ENCODE measurements at places on chromosomes 5 and 9. TPM values are rescaled to one million over a fixed set of nuclear protein-coding genes. Genes with fewer than 3 reads are reported as not detected.

DNA sequence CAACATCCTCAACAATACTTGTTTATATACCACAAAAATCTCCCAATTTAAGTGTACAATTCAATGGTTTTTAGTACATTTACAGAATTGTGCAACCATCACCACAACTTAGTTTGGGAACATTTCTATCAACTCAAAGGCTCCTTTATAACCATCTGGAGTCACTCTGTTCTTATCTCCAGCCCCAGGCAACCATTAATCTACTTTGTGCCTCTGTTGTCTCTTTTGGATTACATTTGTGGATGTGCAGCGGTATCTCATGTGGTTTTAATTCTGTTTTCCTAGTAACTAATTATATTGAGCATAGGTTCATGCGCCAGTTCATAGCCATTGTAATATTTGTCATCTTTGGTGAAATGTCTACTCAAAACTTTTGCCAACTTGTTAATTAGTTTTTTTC is 14.4 kb downstream of the ADAMTS19 start:
- no peak for DNase-seq

PCDHA10 gene
- total RNA-seq = 0.33 TPM

- DNase-seq = no peak
These were observed 40.3 kb downstream of the SLC24A2 start for GRCh38 chr9:19748278-19749126.

- DNase-seq = no peak
These were observed 44.2 kb upstream of the CKMT2 start for GRCh38 chr5:81188962-81189361.

DNA sequence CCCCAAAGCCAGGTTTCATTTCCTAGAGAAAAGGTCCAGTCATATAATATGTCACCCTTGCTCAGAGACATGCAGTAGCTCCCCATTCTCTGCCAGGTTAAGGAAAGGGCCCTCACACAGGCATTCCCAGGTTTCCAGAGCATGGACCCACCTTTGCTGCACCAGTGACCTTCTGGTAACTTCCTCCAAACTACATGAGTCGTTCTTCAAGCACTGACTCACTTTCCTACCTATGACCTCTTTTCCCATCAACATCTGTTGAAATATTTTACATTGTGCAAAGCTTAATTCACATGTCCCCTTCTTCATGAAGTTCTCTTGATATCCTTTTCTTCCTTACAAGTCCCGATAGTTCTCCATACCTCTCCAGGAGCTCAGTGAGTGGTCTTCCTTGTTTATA is 25.9 kb downstream of the SH3TC2 start:
- no peak for DNase-seq

DNA sequence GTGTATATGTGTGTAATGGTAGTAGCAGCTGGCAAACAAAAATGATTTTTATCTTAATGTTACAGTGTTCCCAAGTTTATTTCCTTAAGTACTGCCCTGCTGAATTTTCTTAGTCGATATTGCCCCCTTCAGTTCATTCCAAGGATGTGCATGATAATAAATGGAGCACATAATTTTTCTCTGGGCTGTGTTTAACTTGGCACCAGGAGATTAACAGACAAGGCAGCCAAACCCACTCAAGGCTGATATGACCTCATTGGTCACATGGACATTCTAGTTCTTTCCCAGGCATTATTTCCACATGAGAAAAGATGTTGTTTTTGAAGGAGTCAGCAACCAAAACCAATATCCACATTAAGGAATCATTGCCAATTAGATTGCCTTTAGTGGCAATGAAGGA is 61.8 kb downstream of the COX7C start:
- no peak for DNase-seq

CDKN2B gene
- 4.8 TPM for total RNA-seq

SLC6A7 gene
- not detected for total RNA-seq

- no peak for DNase-seq
These were observed 4.8 kb downstream of the DNAJB5 start for GRCh38 chr9:34994260-34994899.

- DNase-seq = no peak
These were observed 1576.5 kb downstream of the EFNA5 start for GRCh38 chr5:106094204-106094607.

IL4 gene
- not detected for total RNA-seq

- DNase-seq = no peak
These were observed 11.3 kb upstream of the NUP214 start for GRCh38 chr9:131114084-131114535.

DNA sequence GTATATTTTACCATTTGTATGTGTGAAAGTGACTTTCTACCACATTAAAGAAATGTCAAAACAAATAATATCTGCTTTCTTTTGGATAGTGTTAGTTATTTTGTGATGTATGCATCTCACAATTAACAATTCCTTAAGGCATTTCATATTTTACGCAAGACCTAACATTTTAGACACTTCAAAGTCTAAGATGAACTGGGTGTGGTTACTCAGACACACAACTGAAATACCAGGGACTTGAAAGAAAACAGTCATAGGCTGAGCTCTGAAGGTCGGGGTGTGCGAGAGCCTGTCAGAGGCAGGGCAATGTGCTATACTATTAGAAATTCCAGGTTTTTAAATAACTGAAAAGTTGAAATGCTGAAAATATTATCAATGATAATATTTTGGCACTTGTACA is 44.5 kb upstream of the ZNF622 start:
- no peak for DNase-seq

GRCh38 chr5:167639766-167640165 is 651.7 kb upstream of the WWC1 start:
- no peak for DNase-seq

DNA sequence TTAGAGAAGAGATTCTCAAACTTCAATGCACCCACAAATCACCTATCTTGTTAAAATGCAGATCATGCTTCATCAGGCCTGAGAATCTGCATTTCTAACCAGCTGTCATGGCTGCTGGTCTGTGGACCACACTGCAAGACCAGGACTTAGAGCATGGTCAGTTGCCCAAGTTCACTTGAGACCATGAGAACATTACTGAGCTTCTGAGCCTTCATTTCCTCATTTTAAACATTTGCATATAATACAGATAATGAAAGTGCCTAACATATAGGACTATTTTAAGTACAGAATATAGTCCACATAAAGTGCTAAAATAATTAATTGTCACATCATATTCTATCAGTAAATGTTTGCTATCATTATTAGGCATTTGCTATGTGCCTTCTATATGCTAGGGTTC is 260.8 kb upstream of the TNC start:
- DNase-seq = no peak

- DNase-seq = peak; percentile 52
These were observed 828 bp downstream of the ZSWIM6 start for GRCh38 chr5:61332851-61333320.

PCDHAC1 gene
- total RNA-seq = 0.05 TPM

DNA sequence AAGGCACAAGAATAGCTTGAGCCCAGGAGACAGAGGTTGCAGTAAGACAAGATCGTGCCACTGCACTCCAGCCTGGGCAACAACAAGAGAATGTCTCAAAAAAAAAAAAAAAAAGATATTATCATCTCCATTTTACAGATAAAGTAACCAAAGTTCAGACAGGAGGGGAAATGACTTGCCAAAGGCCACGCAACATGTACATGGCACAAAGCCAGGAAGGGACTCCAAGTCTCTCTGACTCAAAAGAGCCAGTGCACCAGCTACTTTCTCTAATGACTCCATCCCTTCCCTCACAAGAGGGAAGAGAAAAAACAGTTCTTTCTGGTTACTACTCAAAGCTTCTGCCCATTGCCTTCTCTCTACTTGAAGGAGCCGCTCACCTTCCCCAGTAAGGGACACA is 34.1 kb downstream of the SIL1 start:
- DNase-seq = no peak

GRCh38 chr5:181265092-181265671 is 4.2 kb upstream of the TRIM52 start:
- no peak for DNase-seq

BTNL3 gene
- not detected for total RNA-seq

DNA sequence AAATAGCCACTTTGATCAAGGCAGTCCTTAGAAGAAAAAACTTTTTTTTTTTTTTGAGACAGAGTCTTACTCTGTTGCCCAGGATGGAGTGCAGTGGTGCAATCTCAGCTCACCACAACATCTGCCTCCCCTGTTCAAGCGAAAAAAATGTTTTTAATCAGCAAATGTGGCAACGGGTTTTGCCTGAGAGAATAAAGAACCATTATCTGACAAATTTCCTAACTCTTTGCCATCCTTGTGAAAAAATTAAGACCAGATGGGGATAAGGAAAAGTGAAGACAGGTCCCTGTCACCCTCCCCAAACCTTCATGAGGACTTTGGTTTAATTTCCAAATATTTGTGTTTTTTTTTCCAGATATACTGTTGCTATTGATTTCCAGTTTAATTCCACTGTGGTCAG is 107.3 kb upstream of the SPOCK1 start:
- no peak for DNase-seq
